ENCODE measurements at places on chromosomes 7 and 10.

GRCh38 chr10:88670497-88670896 is 6.3 kb downstream of the LIPF start:
- DNase-seq, result no peak

GRCh38 chr7:101021703-101022102 is 1.8 kb downstream of the MUC17 start:
- no peak for DNase-seq

- DNase-seq, result no peak
Observed at GRCh38 chr7:1523844-1524243, 6.7 kb upstream of the MAFK start.

DNA sequence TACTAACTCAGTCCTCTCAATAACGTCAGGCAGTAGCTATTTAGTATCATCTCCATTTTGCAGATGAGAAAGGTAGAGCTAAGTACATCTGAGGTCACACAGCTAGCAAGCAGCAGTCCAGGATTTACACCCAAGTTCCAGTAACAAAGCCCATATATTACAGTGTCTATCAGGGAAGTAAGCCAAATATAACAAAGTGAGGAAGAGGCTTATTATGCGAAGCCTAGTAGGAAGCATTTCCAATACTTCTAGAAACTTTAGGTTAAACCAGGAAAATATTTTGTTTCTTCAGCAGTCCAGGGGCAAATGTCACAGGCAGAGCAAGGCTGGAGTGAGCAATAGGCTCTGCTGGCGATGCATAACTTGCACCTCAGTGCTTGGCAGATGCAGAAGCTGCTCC is 53.9 kb downstream of the NOC3L start:
- no peak for DNase-seq

- no peak for DNase-seq
Observed at GRCh38 chr7:108093341-108093740, 36.8 kb downstream of the LAMB4 start.

DNA sequence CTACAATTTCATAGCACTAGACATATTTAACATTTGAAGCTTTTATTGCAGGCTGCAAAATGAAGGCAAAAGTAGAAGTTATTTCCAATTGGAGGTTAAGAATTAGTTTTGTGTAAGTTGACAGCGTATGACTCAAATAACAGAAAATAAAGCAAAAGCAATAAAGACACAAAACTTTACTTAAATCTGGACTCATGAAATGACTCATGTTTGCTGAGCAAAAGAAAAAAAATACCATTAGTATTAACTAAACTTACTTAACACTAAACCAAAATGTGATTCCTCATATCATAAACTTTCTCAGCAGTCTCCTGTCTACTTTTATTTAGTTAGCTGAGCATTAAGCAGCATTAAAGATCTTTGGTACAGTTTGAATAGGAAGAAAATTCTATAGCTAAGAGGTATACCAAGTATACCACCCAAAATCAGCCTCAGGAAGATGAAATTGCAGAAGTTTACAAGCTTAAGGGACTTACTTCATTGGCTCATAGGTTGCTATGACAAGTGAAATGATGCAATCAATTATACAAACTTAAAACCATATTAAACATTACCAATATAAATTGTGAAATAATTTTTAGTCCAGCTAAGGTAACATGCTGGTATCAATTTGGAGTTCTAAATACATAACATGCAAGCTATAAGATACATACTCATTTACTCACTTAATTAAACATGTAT is 1131.4 kb downstream of the XPNPEP1 start:
- DNase-seq, result no peak

DNA sequence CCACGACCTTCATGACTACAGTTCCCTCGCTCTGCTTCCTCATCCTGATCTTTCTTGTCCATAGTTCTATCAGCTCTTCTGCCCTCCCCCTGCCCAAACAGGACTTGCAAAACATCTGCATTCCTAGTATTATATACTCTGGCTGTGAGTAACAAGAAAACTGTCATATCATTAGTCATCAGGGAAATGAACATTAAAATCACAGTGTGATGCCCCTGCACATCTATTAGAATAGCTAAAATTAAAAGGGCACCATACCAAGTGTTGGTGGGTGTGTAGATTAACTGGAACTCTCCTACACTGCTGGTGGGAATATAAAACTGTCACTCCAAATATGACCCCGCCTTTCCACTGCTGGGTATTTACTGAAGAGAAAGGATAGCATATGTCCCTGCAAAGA is 141.8 kb downstream of the C7orf25 start:
- no peak for DNase-seq

GRCh38 chr10:52742731-52743130 is 29.9 kb downstream of the MBL2 start:
- no peak for DNase-seq

GRCh38 chr7:110922906-110923305 is 168.0 kb upstream of the LRRN3 start:
- no peak for DNase-seq

DNA sequence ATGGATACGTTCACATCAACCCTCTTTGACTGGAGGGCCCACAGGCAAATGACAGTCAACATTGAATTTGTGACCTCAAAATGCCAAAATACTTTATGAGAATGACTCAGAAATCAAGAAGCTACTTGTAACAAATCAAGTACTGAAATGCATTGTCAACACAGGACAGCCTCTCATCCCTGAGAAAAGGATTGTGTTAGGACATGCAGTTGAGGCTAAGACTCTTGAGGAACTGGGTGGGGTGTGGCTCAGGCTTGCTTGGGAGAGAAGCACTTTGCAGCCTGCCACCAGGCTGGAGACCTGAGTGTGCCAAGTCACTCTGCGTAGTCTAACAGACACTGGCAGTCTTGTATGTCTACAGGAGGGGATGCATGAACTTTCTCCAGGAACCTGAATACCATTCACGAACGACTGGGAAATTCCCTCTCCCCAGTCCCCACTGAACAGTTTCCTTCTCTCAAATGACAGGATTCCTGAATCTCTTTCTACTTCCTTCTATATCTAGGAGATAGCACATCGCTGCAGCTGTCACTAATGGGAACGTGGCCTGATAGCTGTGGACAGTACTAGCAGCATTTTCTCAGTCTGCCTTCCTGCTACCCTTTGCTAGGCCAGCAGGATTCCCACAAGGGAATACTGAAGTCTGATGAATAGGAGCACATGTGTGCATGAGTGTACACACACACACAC is 3.3 kb upstream of the SMO start:
- DNase-seq, result no peak

GRCh38 chr10:62085404-62085803 is 183.2 kb downstream of the RTKN2 start:
- DNase-seq, result no peak

DNA sequence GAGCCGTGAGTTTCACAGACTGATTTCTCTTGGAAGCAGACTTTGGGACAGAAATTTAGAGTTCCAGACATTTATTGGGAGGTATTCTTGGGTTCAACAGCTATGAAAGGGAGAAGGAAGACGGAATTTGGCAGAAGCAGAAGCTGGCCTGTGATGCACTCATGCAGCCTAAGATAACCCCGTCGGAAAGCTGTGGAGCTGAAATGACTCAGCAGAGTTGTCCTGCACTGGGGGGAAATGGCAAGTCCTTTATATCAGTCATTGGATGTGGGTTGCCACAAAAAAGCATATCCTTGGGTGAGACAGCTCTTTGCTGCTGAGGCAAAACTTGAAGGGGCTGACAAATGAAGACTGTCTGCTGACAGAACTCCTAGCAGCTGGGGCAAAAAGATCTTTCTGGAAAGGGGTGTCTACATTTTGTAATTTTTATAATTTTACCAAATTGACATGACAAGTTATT is 11.5 kb upstream of the MICU1 start:
- no peak for DNase-seq

DNA sequence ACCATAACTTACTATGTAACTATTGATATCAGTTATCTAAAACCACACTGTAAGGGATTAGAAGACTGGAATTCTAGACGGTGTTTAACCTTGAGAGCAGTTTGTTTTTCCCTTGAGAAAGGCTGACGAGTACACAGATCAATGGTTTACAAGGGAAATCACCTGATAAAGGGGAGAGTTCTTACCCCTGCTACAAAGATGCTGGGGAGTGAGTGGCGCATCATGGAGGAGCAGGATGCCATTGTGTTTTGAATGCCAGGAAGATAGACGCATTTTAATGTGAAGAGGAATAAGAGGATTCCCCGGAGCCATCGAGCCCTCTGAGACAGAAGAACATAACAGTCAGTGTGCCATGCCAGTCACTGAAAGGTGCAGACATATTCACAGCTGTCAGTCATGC is 145.2 kb downstream of the PKD1L1 start:
- DNase-seq, result no peak

DNA sequence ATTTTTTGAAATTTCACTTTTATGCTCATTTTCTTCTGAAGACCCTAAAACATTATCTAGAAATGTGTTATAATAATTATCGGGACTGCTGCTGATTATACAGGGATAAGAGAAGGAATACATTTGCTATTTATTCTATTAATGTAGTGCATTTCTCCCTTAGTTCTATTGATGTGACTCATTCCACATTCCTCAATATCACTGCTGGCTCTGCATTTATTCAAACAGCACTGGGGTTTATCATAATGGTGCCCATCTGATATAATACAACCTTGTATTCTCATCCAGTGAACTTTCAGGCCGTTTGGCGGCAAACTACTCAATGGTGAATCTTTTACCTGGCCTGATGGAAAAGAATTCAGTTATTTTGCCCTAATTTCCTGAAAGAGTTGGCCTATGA is 7.8 kb downstream of the KCND2 start:
- DNase-seq, result no peak

Measured in DMS79 (cell line).